ENCODE measurements at places on chromosomes 12 and 14.

DNA sequence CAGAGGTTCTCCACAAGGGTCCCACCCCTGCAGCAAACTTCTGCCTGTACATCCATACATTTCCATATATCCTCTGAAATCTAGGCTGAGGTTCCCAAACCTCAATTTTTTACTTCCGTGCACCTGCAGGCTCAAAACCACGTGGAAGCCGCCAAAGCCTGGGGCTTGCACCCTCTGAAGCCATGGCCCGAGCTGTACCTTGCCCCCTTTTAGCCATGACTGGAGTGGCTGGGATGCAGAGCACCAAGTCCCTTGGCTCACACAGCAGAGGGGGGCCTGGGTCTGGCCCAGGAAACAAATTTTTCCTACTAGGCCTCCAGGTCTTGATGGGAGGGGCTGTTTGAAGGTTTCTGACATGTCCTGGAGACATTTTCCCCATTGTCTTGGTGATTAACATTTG lies 84.4 kb downstream of the FSCB start:
- DNase-seq, result no peak

GRCh38 chr12:107732365-107732764 lies 28.6 kb downstream of the PRDM4 start:
- DNase-seq, result no peak

GRCh38 chr12:63206909-63207308 lies 55.9 kb upstream of the AVPR1A start:
- peak; percentile 83 for DNase-seq

DNA sequence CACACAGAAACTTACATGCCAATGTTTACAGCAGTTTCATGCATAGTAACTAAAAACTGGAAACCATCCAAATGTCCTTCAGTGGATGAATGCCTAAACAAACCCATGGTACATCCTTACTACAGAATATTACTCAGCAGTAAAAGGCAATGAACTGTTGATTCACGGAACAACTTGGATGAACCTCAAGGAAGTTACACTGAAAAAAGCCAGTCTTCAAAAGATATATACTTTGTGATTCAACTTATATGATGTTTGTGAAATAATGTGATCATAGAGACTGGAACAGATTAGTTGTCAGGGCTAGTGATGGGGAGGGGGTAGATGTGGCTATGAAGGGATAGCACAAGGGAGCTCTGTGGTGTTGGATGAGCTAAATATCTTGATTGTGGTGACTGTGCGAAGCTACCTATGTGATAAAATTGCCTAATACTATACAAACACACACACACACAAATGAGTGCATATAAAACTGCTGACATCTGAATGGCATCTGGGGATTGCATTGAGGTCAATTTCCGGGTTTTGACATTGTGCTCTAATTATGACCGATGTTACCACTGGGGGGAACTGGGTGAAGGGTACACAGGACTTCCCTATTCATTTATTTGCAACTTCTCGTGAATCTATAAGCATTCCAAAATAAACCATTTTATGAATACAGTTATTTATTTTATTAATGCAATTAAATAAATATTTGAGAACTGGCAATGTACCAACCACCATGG lies 94.3 kb downstream of the RIN3 start:
- DNase-seq, result no peak

GRCh38 chr14:22588526-22589095 lies 413 bp downstream of the DAD1 start:
- DNase-seq, result no peak

- no peak for DNase-seq
Measured at GRCh38 chr12:15171012-15171655, 50.1 kb downstream of the RERG start.

- DNase-seq, result no peak
Measured at GRCh38 chr14:41891624-41892023, 284.9 kb downstream of the LRFN5 start.

DNA sequence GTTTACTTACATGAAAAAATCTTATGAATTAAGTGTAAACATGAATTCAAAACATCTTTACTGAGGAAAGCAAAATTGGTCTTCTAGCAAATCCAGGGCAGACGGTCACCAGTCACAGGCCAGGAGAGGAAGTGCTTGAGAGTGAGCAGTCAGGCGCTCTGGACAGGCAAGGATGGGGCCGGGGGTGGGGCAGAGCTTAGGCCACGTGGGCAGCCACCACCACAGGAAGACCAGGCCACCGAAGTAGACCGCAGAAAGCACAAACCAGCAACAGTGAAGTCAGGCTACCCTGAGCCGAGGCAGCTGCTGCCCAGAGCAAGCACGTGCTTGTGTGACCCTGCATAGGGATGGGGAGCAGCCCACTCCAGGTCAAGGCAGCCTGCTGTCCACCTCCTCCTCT lies 33.5 kb downstream of the SLC6A12 start:
- no peak for DNase-seq

- no peak for DNase-seq
Measured at GRCh38 chr12:26226629-26227360, 31.4 kb downstream of the SSPN start.

- DNase-seq, result no peak
Measured at GRCh38 chr12:13534242-13534641, 337.7 kb downstream of the EMP1 start.

DNA sequence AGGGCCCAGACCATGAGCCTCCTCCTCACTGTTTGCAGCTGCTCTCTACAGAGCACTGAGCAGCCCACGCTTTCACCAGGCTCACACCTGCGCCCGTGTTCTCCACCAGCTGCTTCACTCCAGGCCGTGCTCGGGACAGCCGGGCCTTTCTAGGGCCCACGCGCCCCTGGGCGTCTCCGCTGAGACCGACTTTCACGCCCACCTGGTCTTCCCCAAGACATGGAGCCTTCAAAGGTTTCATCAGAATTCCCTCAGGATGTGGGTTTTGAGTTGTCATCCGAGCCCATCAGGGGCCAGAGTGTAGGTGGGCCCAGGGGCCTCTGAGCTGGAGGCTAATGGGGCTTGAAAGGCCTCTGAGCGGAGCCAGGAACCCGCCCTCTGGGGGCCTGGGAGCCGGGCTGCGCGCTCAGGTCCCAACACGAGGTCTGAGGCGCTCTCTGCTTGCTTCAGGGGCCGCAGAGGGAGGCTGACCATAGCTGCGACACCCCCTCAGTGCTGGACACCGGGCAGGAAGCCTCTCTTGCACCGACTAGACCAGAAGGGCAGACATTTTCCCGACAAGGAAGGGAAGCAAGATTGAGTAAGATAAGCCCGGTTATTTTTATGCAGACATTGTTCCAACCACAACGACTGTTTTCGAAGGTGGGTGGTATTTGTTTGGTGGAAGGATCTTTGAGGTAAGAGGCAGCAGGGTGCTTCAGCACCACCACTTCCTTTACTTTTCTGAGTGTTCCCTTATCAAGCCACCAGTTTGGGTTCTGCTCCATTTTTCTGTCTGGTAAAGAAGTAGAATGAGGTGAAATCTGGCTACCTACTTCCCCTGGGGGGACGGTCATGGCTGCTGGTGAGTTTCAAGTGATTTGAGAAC lies 125.0 kb upstream of the FUT8 start:
- DNase-seq, result peak; percentile 58

DNA sequence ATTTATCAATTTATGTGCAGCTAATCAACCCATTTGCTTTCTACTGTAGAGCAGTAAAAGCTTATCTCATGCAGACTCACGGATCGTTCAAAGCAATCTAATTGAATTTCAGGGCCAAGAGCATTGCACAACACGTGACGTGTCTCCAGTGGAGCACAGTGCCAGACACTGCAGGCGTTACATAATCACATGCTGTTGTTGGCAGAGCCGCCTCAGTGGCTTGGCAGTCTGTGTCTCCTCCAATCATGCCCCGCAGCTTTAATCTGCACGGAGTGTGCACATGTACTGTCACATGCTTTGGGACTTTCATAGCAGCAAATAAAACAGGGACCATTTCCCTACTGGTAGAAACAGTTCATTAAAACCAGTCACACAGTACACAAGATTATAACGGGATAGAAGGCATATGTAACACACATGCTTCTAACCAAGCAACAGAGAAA lies 309.3 kb downstream of the ITPR2 start:
- peak; percentile 85 for DNase-seq

DNA sequence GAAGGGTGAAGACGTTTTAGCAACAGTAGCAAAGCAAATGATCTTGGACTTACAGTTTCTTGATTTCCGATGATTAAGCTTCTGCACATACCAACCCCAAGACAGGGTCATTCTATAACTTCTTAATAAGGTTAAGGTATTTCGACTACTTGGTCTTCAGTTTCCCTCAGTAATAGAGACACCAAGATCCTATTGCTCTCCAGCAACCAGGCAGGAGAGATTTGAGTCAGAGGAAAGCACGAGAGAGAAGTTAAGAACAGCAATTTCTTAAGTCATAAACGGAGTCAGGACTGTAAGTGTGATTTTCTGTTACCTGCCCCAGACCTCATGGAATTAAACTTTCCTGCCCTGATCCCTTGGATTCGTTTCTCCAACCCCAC lies 215.6 kb downstream of the TTC8 start:
- no peak for DNase-seq

GRCh38 chr14:60943637-60944032 lies 37.2 kb downstream of the TRMT5 start:
- no peak for DNase-seq

- DNase-seq, result peak; percentile 55
Measured at GRCh38 chr14:64303471-64303917, 9.3 kb upstream of the ESR2 start.

GRCh38 chr12:122867691-122868461 lies 28.0 kb downstream of the VPS37B start:
- no peak for DNase-seq

Data from SHP77 (cell line).